ENCODE measurements at places on chromosomes 13 and 19.
A peak's percentile ranks its signal among the peaks of the same experiment; 100 is the strongest.

GRCh38 chr19:3465552-3465951 lies 14.8 kb downstream of the SMIM24 start:
- DNase-seq = no peak

DNA sequence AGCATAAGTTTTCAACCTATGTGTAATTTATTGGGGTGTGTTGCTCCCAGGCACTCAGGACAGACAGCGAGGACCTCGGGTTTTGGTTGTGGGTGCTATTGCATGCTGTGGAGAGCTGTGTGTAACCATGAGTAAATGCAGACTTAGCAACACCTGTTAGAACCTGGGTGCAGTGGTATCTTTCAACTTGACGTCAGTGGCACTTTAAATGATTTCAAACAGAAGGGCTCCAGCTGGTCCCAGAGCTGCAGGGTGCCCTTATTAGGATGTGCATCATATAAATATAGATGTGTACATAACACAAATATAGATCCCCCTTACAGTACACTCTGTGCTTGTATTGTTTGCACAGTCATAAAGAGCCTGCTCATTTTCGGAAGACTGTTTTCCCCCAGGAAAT lies 228.3 kb upstream of the IRS2 start:
- no peak for DNase-seq

DNA sequence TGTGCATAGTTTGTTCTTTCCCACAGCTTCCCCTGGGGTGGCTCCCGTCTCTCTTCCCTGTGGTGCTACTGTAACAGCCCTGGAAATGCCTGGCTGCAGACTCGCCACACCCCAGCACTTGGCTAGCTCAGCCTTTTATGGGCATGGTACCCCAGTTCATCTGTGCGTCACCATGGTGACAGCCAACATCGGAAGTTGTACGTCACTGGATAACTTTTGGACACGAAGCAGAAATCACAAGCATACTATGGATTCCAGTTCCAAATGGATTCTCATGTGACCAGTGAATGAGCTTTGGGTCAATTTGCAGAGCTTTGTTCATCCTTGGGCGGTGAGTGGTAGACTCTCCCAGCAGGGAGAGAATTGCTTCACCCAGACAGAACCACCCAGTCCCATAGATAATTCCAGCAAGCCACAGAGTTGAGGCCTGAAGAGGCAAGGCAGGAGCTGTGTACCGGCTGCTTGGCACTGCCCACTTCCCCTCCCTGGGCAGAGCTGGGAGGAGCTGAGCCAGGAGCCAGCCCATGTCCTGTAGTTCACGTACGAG lies 54.4 kb downstream of the COL4A2 start:
- DNase-seq = no peak

DNA sequence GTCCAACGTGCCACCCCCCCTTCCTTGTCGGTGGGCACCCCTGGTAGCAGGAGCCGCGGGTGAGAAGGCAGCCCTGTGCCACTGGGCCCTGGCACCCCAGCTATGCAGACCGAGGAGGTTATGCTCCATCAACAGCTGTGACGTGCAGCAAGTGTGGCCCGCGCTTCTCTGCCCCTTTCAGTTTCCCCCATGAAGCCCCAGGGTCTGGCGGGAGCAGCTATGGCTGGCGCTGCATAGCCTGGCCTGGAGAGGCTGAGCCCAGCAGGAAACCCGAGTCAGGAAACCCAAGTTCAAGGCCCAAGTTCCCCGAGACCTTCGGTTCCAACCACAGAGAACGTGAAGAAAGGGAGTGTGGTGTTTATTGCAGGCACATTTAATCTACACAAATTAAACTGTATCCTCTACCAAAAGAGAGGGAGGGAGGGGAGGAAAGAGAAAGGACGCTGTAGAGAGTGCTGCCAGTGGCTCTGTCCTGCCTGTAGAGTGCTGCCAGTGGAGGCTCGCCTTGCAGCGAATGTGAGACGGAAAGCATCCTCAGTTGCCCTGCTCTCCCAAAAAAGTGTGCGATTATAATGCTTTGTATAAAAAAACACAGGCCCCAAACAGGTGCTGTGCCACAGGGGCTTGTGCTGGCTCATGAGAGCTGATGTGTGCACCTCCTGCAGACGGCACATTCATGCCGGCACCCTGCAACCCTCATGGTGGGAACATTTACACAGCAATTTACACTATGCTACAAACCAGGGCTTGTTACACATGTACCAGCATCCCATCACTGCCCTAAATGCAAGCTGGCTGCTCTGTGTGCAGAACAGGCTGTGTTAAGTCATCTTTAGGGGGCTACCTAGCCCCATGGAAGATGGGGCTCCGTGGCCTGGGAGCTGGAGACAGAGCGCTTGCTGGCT lies 16.3 kb downstream of the POP4 start:
- DNase-seq = no peak

DNA sequence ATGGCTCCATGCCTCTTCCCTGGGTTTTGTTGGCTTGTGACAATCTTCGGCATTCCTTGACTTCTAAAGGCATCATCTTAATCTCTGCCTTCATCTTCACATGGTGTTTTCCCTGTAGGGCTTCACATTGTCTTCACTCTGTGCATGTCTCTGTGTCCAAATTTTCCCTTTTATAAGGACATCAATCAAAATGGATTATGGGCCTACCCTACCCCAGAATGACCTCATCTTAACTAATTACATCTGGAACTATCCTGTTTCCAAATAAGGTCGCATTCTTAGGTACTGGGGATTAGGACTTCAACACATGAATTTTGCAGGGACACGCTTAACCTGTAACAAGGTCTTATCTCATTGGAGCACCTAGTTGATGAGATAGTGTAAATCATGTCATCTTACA lies 290.3 kb upstream of the KLF12 start:
- DNase-seq = no peak

- DNase-seq = no peak
Observed at GRCh38 chr19:17615889-17616685, 60.6 kb downstream of the COLGALT1 start.

- DNase-seq = no peak
Observed at GRCh38 chr19:41377977-41378709, 1.8 kb downstream of the TMEM91 start.

DNA sequence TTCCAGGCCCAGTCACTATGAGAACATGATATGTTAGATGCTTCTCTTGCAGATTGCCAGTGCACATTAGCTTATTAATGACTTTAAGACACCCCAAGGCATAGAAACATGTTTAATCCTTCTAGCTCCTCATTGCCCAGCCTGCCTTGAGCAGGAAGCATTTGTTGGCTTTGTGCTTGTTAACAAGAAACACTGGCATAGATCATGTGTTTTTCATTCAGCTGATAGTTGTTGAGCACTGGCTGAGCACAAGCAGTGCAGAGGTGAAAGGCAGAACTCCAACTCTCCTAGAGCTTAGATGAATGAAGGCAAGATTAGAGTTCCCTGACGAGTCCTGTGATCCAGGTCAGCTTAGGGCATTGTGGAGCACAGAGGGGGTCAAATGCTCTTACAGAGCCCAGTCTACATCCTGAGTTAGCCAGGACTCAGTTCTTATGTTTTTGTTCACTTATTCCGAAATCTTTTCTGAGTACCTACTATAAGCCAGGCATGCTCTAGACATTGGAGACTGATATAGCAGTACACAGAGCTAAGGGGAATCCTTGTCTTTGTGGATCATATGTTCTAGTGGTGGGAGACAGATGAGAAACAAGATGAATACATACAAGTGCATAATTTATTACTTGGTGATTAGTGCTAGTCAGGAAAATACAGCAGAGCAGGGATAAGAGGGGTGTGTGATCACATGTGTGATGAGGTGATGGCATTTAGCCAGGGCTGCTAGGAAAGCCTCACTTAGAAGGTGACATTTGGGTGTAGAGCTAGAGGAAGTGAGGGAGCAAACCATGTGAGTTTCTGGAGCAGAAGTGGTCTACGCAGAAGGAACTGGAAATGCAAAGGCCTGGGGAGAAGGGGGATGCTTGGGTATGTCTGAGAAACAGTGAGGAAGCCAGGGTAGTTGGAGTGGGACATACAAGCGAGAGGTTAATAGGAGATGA lies 101.2 kb downstream of the WASF3 start:
- peak; percentile 40 for DNase-seq

GRCh38 chr13:23365652-23366051 lies 67.8 kb downstream of the SACS start:
- no peak for DNase-seq

GRCh38 chr19:5397804-5398692 lies 57.2 kb upstream of the ZNRF4 start:
- DNase-seq = no peak

GRCh38 chr13:31069808-31070534 lies 91.7 kb downstream of the HSPH1 start:
- no peak for DNase-seq

GRCh38 chr19:47633517-47633916 lies 24.6 kb downstream of the BICRA start:
- DNase-seq = no peak

DNA sequence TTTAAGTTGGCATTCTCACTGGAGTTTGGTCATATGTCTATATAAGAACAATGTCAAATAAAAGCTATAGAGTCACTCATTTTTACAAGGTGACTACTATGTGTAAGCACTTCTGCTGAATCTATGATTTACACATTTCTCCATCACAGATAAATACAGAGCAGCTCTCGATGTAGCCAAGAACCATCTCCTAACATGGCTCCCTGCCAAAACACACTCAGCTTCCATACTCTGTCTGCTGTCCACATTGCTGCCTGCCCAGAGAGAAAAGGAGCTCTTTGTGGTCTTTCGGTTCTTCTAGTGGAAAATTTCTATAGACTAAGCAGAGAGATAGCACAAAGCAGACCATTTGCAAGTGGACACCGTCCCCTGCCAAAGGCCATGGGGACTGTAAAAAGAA lies 190.9 kb upstream of the KLF12 start:
- DNase-seq = peak; percentile 53

DNA sequence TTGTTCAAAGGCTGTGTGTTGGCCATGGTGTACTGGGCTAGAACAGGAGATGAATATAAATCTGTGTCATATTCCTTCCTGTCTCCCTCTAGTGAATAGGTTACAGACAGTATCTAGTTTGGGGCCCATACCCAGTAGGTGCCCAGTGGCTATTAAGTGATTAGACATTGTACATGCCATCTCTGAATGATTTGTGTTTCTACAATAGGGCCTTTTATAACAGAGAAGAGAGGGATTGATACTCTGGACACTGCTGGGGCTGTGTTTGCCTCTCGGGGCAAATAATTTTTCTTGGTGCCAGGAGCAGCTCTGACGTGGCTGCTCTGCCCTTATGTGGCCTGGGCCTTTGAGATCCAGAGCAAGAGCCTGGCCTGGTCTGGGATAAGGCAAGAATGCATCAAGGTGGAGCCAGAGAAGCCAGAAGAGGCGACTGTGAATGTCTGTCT lies 403.1 kb downstream of the SPRY2 start:
- DNase-seq = no peak

DNA sequence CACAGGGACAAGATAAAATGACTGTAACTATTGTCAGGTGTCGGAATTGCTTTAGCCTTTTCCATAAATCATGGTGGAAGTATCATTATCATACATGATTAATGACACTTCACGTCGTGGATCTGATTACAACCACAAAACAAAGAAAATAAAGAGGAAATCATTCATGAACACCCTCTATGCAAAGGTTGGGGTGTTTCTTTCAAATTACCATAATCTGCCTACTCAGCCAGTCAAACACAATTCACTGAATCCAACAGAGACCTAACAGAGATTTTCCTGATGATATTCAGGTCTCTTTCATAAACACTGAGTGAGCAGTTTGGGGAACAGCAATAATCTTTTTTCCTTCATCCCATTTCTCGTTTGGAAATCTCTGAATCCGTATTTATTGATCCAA lies 625.6 kb downstream of the DCT start:
- no peak for DNase-seq

- no peak for DNase-seq
Observed at GRCh38 chr13:74015137-74015536, 119.1 kb downstream of the KLF12 start.

DNA sequence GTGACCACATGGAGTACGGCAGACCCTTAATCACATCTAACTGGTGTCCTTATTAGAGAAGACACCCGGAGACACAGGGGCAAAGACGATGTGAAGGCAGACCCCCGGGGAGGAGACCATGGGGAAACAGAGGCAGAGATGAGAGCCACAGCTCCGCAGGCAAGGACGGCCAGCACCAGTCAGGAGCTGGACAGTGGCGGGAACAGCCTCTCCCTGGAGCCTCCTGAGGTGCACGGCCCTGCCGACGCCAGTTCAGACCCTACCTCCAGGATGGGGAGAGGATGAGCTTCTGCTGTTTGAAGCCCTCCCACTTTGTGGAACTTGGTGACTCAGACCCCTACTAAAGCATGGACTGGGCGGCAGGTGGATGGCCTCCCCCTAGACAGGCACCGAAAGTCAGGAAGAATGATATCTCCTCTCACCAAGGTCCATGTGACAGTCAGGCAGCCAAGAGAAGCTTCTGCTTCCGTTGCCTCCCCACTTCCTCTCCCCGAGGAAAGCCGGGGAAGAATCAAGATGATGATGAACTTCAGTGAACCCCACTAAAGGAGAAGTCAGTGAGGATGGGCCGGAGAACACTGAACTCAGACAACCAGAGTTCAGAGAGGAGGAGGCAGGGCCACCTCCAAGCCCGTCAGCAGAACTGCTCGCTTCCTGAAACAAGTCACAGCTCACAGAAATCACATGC lies 25.4 kb downstream of the RAB20 start:
- no peak for DNase-seq

GRCh38 chr13:105961438-105961837 lies 574.0 kb downstream of the EFNB2 start:
- DNase-seq = no peak

DNA sequence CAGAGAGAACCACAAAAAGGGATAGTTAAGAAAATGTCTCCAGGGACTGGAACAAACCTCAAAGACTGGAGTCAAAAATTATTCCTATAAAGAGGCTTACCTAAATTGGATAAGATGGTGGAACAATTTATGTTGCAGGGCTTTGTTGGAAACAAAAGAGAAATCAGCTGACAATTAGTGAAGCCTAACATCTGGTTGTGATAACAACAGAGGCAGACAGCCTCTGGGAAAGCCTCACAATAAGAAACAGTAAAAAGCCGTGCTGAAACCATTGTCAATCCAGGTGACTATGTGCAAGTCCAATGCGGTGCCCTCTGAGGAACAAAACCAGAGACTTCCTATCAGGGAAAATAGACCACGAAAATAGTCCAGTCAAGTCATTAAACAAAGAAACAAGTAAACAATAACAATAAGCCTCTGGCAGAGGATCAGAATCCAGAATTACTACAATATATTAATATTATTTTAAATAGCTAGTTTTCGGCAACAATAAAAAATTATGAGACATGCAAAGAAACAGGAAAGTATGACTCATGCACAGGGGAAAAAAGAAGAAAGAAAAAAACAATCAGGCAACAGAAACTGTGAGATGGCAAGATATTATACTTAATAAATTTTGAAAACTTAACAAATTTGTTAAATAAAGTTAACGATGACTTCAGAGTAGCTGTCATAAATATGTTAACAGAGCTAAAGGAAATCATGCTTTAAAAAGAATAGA lies 99.7 kb upstream of the RXFP2 start:
- DNase-seq = no peak

- no peak for DNase-seq
Observed at GRCh38 chr13:67100730-67101129, 129.4 kb downstream of the PCDH9 start.

- no peak for DNase-seq
Observed at GRCh38 chr13:31182987-31183386, 16.8 kb upstream of the B3GLCT start.

- peak; percentile 83 for DNase-seq
Observed at GRCh38 chr19:18364826-18365528, 21.0 kb upstream of the GDF15 start.
